ENCODE measurements at places on chromosomes 12 and 14.

- no peak for DNase-seq
These were observed 99.4 kb downstream of the NINJ2 start for GRCh38 chr12:563787-564298.

- DNase-seq = no peak
These were observed at the start of gene CEP170B for GRCh38 chr14:104865081-104865630. Gene CEP170B, plus strand, starts transcription at chr14:104865268. Its CDS starts 3,183 bp downstream, at chr14:104868451.

- no peak for DNase-seq
These were observed 94.9 kb downstream of the DUSP16 start for GRCh38 chr12:12467688-12468261.

DNA sequence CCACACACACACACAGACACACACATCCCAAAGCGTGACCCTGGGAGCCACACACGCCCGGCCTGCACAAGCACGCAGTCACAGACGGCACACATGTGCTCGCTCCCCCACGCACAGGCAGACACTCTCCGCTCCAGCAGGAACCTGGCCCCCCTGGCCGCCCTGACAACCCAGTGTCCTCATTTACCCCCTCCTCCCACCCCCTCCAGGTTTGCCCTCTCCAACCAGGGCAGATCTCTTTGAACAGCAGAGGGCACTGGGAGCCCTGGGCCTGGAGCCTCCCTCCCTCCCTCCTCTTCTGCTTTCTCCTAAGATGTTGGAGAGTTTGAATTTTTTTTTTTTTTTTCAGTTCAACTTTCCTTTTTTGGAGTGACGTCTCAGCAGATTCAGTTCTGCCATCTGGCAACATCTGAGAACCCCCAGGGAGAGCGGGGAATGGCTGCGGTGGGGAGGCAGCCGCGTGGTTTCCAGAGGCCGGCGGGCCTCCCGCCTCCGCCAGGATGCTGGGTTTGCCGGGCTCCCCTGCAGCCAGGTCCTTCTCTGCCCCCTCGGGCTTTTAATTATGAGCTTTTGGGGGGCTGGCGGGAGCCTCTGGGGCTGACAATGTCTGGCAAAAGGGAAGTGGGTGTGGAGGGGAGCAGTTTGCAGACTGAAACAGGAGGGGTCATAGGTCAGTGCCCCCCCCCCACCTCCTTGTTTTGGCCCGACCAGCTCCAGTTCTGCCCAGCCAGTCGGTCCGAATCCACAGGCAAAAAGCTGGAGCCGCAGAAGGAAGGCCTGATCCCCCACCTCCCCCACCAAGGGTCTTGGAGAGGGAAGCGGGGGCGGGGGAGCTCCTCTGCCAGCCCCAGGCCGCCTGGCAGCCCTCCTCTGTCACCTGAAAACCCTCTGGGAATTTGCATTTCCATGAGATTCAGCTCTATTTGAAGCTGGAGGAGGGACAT is 1.3 kb upstream of the NCOR2 start:
- DNase-seq = no peak

- DNase-seq = no peak
These were observed 143.4 kb upstream of the CDKN3 start for GRCh38 chr14:54253195-54253947.

DNA sequence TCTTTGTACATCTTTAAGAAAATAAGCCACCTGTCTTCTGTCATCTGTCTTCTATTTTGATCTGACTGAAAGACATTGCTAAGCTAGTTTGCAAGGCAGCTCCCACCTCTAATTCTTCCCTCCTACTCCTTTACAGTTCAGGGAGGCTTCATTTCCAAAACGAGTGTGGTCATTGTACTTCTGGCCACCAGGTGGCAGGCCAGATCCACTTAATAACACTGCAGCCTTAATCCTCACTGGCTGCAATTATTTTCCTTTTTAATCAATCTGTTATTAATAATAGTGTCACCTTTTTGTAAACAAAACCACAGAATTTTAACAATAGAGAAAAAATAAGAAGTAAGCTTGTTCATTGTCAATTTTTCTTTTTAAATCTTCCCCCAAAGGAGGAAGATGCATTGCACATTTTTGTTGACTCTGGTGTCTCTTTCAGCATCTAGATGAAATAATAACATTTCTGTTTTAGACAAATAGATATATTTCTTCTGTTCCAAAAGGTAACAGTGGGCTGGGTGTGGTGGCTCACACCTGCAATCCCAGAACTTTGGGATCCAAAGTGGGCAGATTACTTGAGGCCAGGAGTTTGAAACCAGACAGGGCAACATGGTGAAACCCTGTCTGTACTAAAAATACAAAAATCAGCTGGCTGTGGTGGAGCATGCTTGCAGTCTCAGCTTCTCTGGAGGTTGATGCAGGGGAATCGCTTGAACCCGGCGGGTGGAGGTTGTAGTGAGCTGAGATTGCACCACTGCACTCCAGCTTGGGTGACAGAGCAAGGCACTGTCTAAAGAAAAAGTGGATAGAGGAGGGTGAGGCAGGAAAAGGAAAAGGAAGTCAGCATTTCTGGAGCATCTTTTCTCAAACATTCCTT is 23.3 kb downstream of the GABARAPL1 start:
- peak; percentile 30 for DNase-seq

DNA sequence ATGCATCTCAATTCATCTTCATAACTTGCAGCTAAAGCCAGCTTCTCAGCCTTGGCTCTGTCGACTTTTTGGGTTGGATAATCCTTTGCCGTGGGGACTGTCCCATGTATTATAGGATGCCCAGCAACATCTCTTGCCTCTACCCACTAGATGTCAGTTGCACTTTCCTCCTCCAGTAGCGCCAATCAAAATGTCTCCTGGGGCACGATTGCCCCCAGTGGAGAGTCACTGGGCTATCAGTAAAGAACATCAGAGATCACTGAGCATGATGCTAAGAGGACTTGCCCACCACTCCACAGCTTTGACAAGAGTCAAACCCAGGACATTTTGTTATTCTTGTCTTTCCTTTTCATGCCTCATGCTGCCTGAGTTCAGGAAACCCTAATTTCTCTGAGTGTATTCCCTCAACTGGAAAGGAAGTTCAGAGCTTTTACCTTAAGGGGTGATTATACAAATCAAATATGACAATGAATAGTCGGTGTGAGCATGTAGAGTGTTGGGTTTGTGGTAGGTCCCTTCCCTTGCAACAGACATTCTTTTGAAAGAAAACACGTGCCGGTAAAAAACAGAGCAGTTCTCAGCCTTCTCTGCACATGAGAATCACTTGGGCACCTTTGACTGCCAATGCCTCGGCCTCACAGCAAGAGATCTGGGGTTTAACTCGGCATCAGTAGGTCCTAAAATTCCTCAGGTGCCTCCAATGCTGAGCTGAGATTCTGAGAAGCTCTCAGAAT is 980.6 kb downstream of the VRK1 start:
- no peak for DNase-seq
